ENCODE measurements at places on chromosomes 16 and 17.
A peak's percentile ranks its signal among the peaks of the same experiment; 100 is the strongest.

DNA sequence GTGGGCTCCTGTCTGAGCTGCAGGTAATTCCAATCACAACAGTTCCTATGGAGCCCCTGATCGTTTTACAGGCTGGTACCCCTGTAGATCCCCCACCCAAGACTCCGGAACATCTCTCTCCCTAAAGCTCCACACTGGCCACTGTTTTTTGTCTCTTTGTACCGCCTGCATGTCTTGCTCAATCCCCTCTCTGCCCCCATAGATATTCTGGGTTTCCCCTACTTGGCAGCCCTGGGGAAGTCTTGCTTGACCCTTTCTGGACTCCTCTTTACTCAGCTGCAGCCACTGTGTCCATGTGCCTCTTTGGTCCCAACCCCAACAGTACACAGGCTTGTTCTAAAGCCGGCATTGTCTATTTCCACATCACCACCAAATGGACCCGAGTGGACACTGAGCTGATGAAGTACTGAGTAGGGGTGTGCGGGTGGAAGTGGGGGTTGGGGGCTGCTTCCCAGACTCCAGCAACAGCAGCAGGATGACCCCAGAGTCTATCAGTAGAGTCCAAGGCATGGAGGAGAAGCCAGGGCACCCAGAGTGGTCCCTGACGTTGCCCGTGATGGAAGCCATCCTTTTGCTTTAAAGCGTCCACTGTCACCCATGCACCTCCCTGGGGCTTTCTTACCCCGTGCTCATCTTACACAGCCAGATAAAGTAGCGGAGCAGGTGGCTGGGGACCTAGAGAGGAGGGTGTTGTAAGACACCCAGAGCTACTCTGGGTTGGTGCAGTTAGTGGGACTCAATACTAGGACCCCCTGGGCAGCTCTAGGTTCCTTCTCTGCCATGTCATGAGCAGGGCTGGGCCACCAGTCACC lies 6.4 kb downstream of the CD300LB start:
- DNase-seq: no peak

DNA sequence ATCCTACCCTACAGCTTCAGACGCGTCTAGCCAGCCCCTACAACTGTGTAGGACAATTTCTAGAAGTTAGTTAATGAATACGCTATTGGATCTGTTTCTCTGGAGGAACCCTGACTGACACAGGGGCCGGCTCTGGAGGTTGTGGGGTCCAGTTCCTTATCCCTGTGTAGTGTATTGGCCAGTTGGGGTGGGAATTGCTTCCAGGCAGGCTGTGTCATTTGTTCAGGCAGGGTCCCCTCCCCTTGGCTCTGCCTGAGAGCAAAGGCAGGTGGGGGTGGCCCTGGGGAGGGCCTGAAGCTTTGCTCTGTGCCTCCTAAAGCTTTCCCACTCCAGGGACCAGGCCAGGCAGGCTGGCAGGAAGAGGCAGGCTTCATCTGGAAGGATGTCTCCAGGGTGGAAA lies 11.7 kb upstream of the CETP start:
- no peak for DNase-seq

- no peak for DNase-seq
These were observed 14.3 kb upstream of the RBBP6 start for GRCh38 chr16:24524855-24525677.

GRCh38 chr16:80666378-80667250 lies 125.8 kb downstream of the DYNLRB2 start:
- no peak for DNase-seq

- no peak for DNase-seq
These were observed 140.9 kb downstream of the PMP22 start for GRCh38 chr17:15124264-15124595.

DNA sequence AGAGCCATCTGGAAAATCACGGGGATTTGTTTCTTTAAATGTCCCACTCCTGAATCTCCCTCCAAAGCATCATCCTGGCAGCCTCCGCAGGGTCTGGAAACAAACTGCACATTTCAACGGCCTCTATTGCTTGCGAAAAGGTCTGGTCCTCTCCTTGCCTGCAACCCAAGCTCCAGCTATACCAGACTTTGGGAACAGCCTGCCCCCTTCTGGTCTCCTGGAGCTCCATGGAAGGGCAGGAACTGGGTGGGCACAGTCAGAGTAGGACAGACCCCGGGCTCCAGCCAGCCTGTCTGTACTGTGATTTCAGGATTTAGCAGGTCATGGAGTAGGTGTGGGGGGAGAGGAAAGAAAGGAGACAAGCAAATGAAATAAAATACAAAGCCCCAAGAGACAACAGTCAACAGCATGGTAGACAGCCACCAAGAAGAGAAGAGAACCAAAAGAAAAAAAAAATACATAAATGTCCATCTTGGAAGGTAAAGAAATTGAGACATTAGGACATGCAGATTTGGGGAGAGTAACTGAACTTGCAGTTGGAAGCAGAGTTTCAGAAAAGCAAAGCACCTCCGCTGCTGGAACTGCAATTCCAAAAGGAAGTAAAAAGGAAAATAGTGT lies 2.7 kb downstream of the XYLT1 start:
- peak; percentile 6 for DNase-seq

GRCh38 chr16:76653390-76654026 lies 376.3 kb downstream of the CNTNAP4 start:
- DNase-seq: peak; percentile 53

DNA sequence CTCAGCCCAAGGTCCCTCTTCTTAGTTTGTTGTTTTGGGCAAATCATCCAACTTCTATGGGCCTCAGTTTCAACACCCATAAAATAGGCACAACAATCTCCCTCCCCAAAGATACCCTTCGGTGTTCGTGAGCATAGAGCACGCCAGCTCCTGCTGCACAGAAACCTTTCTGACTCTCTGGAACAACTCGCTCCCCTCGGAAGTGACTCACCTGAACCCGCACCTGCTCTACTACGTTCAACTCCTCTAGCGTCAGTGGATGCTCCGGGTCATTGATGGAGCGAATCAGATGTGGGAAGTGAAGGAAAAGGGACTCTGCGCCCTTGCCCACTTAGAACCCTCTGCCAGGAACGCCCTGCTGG lies 445 bp downstream of the CIAO2B start:
- peak; percentile 71 for DNase-seq

GRCh38 chr16:2808181-2808580 lies 8.9 kb upstream of the PRSS21 start:
- no peak for DNase-seq

DNA sequence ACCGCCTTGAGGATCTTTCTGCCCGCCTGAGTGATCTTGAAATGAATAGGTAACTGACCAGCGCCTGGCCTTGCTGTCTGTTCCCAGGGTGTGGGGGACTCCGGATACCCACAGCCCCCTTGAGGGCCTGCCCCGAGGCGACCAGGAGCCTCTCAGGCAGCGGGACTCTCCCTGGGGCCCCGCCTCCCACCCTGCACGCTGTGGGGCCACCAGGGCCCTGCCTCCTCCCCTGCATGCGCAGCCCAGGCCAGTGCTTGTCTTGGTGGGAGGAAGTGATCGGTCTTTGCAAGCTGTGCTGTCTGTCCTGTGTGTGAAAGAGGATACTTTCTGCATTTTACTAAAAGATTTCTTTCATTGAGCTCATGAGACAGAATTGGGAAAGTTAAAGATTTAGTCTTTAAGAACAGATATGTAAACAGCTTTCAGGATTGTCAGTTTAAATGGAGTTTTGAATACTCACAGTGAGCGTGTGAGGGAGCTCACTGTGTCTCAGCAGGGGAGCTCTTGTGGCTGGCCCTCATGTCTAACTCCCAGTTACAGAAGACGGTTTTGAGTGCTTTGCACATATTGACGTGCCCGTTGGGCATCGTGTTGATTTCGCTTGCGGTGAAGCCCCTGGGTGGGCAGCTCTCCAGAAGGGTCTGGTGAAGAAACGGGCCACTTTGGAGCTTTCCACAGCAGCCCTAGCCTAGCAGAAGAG lies 36.1 kb upstream of the CAPN15 start:
- no peak for DNase-seq

DNA sequence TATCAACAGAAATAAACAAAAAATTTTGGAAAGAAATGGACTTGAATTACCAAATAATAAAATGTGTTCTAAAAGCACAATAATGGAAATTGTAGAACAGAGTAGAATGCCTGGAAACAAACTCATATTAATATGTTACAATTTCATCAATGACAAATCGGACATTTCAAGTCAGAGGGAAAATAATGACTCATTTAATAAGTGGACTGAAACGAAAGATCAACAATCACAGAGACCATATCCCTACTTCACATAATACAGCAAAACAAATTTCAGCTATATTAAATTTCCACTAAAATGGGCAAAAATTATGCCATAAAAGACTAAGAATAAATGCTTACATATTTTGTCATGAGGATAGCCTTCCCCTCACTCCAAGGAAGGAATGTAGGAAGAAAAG lies 25.7 kb downstream of the CDYL2 start:
- no peak for DNase-seq

DNA sequence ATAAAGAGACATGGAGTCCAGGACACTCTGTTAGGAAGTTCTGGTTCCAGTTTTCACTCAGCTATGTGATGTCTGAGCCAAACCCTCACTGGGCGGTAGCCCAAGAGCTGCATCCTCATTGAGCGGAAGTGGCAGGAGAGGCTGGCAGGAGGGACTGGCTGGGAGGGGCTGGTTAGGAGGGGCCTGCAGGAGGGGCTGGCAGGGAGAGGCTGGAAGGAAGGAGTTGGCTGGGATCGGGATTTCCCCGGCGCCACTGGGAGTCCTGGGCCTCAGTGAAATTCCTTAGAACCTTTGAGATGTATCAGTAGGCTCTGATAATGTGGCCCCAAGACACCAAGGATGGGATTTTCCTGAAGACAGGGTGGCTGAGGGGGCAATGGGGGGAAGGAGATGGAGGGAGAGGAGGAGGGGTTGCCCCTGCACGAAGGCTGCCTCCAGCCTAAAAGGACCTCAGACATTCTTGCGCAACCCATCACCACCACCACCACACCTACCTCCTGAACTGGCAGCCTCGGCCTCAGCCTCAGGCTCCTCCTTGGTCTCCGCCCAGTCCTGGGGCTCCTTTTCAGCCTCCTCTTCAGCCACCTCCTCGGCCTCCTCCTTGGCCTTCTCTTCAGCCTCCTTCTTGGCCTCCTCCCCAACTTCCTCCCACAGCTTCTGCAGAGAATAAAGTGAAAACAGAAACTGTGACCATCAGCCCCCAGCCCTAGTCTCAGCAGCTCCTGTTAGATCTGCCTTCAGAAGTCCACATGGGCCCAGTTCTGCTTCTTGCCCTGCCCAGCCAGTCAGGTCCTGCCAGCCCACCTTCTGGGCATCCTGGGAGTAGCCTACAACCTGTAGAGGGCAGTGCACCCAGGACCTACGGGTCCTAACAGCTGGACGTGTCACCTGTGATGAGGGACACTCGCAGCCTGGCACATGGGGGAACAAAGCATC lies 31.7 kb downstream of the CNGB1 start:
- DNase-seq: peak; percentile 53

DNA sequence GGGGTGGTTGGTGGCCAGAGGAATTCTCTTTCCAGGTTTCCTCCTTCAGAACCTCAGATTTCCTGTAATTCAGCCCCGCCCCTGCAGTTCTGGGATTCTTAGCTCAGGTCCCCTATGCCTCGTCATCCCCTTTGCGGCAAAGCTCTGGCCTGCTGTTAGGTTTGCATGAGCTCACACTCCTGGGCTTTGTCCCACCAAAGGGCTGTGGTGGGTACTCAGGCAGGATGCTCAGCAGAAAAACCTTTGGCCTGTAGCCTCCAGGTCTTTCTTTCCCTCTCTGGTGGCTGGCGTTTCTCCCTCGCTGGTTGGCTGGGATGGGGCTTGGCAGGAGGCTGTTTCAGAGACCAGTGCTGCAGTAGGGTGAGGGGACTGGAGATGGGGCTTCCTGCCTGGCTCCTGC lies 9.6 kb upstream of the PLEKHG4 start:
- peak; percentile 32 for DNase-seq

DNA sequence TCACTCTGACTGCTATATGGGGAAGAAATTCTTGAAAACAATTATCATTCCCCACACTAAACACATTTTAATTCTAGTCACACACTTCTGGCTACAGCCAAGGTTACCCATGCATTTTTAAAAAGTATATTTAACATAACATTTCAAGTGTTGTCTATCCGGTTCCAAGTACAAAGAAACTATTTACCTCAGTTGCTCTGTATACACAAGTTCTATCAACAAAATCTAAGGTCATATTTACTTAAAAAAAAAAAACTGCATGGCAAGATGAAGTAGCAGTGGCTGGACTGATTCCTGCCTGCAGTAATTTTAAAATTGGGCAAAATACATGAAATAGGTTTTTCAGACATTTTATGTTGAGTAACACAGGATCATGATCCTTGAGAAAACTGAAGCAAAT lies 155.9 kb upstream of the TOM1L1 start:
- DNase-seq: no peak

DNA sequence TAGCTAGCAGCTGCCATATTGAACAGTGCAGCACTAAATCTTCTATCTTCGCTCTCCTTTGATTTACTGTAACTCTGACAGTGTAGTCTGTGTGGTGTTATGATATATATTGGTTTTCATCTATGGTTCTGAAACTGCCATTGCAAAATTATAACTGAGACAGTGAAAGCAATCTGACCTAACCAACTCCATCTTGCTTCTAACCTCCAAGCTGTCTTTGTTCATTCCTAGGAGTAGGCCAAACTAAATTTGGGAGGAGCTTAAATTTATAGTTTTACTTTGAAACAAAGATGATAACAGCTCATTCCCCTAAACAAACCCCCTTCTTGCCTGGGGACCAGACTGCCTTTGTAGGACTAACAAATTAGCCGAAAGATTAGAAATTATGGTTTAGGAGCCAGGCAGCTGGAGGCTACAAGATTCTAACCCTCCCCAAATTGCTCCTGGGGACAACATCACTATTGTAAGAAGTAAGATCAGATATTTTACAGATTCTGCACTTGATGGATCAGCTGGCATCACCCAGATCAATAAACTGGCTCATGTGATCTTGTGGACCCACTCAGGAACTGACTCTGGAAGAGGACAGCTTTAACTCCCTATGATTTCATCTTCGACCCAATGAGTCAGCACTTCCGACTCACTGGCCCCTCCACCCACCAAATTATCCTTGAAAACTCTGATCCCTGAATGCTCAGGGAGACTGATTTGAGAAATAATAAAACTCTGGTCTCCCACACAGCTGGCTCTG lies 47.0 kb upstream of the FBXO47 start:
- DNase-seq: peak; percentile 18

- DNase-seq: no peak
These were observed 111.6 kb downstream of the GOSR1 start for GRCh38 chr17:30588798-30589247.

DNA sequence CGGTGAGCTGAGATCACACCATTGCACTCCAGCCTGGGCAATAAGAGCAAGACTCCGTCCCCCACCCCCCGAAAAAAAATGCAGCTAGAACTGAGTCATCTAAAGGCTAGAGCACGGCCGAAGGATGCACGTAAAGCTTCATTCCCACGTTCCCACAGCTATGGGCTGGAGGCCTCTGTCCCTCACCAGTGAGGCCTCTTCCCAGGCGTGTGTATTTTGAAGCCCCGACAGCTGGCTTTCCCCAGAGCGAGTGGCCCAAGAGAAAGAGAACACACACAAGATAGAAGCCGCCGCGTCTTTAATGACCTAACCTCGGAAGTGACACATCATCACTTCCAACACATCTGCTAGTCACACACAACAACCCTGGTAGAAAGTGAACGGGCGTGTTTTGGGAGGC lies 6.6 kb upstream of the KCTD5 start:
- DNase-seq: no peak
